Upper lobe of right lung (tissue), 1 donor: ENCODE measurements at places on chromosomes 3 and 15. TPM values are rescaled to one million over a fixed set of nuclear protein-coding genes. Genes with fewer than 3 reads are reported as not detected.

DNA sequence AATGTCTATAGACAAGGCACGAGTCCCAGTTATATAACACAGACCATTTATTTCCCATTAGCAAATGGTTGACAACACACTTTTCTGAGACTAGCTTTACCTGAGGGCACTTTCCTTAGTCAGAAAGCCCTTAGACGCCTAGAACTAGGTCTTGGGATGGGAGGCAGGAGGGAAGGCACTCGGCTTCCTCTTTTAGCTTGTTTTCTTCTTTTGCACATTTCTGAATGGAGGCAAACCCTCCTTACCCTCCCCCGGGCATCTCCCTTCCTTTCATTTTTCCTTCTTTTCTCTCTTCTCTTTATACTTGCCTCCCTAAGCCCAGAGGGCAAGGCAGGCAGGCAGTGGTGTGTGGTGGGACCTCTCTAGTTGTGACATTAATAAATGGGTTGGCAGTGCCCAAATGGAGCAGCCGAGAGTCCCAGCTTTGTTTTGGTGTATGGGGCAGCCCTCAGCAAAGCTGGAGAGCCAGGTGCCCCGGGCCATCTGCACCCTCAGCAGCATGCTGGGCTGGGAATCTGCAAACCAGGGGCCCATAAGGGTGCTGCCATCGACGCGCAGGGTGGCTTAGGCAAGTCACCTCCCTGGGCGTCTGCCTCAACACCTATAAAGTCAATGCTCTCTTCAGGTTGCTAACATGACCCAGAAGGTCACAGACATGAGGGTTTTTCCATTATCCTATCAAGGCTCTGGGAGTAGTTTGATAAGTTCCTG lies 21.1 kb upstream of the BCL2L10 start:
- no peak overlapping the region for H3K27ac ChIP-seq
- H3K27me3 ChIP-seq, result no peaks in the 10 kb centered on the region
- no peaks in the 10 kb centered on the region for H3K36me3 ChIP-seq
- no peak for DNase-seq
- peaks cover 8% of the 10 kb centered on the region for H3K4me1 ChIP-seq
- H3K4me3 ChIP-seq, result no peak overlapping the region

DNA sequence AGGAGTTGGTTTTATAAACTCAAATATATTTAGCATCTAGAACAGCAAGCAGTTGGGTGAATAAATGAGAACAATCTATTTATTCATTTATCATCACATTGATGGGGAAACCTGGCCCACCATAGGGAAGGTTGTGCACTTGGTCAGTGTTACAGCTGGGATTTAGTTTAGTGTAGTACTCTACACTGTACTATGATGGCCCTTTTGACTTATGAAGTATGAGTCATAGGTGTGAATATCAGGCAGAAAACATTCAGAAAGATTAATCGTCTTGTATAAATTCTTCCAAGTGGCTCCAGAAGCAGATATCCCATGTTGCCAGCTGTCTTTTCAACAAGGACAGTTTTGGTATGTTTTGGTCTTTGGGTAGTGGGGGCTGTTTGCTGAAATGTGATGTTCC lies 38.0 kb downstream of the BBS4 start:
- H3K27me3 ChIP-seq, result no peaks in the 10 kb centered on the region
- no peak overlapping the region for H3K4me3 ChIP-seq
- no peaks in the 10 kb centered on the region for H3K4me1 ChIP-seq

GRCh38 chr3:12663401-12663935 lies 449 bp downstream of the RAF1 start:
- peak overlapping the region; percentile 86 for H3K4me3 ChIP-seq
- H3K27ac ChIP-seq, result peak overlapping the region; percentile 99

DNA sequence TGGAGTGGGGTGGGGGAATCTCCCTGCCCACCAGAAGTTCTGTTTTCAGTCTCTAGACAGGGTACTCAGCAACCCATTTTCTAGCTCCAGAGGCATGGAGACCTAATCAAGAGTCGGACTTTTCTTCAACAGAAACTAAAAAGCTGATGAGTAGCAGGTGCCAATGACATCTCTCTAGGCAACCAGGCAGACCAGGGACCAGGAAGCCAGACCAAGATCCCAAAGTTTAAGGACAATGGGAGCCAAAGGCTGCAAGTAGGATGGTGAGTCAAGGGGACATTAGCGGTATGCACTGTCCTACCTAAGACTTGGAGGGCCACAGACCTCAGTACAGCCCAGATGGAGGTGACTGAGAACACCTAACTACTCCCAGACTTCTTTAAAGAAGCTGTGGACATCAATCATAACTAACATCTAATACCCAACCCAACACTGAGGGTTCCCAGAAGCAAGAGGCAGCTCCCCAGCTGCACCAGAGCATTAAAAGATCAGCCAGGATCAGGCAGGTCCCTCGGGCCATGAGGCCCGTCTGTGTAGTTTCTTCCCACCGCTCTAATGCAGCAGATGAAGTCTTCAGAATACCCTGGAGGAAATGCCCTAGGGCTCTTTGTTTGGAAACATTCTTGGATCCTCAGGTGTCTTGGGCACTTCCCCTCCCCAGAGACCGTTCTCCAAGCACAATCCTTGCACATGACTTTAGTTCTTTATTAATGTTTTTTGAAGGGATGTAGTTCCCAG lies 979 bp downstream of the CCDC71 start:
- H3K27me3 ChIP-seq, result no peaks in the 10 kb centered on the region
- no peak for DNase-seq
- peaks cover 21% of the 10 kb centered on the region for H3K4me1 ChIP-seq
- peaks cover 13% of the 10 kb centered on the region for H3K36me3 ChIP-seq

GRCh38 chr15:62324382-62324781 lies 159.3 kb upstream of the C2CD4B start:
- no peaks in the 10 kb centered on the region for H3K27me3 ChIP-seq
- H3K36me3 ChIP-seq, result no peaks in the 10 kb centered on the region
- no peak overlapping the region for H3K27ac ChIP-seq
- H3K4me1 ChIP-seq, result no peaks in the 10 kb centered on the region
- no peak for DNase-seq

- no peak overlapping the region for H3K4me3 ChIP-seq
- peaks cover 18% of the 10 kb centered on the region for H3K27me3 ChIP-seq
- H3K36me3 ChIP-seq, result no peaks in the 10 kb centered on the region
- no peak for DNase-seq
Measured at GRCh38 chr15:59931646-59932261, 72.4 kb upstream of the FOXB1 start.

DNA sequence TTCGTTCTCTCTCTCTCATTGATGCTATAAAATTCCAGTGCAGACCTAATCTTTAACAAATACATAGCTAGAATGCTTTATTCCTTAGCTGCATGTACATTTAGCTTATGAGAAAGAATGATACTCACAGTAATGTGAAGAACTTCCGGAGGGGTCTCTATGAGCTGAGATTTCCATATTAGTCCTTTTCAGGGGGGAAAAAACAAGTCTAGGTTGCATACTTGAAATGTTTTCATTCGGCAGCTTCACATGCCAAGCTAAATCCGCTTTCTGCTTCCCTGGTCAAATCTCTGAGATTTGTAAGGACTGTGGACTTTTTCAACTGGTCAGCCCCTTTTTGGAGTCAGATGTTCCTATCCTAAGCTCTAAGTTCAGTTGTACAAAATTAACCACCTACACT lies 111.5 kb upstream of the COL8A1 start:
- H3K27ac ChIP-seq, result no peak overlapping the region
- H3K36me3 ChIP-seq, result no peaks in the 10 kb centered on the region
- H3K27me3 ChIP-seq, result no peaks in the 10 kb centered on the region
- no peak for DNase-seq
- H3K4me1 ChIP-seq, result no peaks in the 10 kb centered on the region
- H3K4me3 ChIP-seq, result no peak overlapping the region

Gene MAP6D1
- total RNA-seq, result 1.2 TPM

DNA sequence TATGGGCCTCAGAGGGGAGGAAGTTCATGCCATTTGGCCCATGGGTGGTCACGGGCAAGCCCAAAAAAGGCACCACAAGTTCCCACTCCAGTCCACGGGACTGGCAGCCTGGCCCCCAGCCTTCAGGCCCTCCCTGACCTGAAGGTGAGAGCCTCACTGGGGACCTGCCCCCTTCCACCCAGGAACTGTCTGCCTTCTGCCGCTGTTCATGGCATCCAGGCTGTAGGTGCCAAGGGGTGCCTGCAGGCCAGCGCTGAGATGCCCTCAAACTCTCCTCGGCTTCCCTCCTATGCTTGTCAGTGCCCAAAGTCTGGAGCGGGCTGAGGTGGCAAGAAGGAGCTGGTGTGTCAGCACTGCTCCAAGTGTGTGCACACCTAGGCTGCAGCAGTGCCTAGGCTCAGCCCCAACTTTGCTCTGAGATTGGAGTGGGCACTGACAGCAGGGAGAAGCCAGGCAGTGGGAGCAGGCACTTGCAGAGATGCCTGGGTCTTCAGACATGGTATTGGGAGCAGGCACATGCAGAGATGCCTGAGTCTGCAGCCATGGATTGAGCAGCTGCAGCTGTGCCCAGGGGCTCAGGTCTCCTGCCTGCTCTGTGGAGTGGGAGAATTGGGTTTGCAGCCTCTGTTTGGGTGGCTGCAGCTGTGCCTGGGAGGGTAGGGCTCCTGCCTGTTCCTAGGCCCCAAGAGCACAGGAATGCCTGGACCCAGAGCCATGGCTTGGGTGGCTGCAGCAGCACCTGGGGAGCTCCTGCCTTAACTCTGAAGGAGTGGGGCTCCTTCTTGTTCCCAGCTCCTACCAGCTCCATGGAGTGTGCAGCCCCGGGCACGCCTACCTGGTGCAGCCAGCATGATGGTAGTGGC lies 44.0 kb upstream of the PRR23C start:
- H3K4me1 ChIP-seq, result no peaks in the 10 kb centered on the region
- no peak overlapping the region for H3K27ac ChIP-seq

DNA sequence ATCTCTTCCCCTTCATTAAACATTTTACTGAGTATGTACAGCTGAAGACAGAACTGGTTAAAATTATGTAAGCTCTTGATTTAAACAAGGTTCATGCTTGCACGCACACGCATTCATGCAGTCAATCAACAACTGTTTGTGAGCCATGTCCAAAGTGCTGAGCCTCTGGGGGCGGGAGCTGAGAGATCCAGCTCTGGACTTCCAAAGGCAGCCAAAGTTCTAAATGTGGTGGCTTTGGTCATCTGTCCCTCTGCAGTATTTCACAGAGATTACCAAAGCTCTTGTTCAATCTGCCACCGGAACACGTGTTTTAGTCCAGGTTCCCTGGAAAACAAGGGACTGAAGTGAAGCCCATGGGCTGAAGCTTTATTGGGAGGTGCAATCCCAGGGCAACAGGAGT lies 52.4 kb upstream of the SNRPA1 start:
- no peak for DNase-seq
- H3K4me1 ChIP-seq, result no peaks in the 10 kb centered on the region
- no peak overlapping the region for H3K27ac ChIP-seq
- H3K36me3 ChIP-seq, result no peaks in the 10 kb centered on the region

Gene PP2D1
- not detected for total RNA-seq

- H3K36me3 ChIP-seq, result no peaks in the 10 kb centered on the region
- peak; percentile 90 for DNase-seq
- H3K4me3 ChIP-seq, result peak overlapping the region; percentile 39
- no peaks in the 10 kb centered on the region for H3K27me3 ChIP-seq
- H3K4me1 ChIP-seq, result peaks cover 13% of the 10 kb centered on the region
Measured at GRCh38 chr15:33068007-33068481, 126.5 kb downstream of the FMN1 start.

DNA sequence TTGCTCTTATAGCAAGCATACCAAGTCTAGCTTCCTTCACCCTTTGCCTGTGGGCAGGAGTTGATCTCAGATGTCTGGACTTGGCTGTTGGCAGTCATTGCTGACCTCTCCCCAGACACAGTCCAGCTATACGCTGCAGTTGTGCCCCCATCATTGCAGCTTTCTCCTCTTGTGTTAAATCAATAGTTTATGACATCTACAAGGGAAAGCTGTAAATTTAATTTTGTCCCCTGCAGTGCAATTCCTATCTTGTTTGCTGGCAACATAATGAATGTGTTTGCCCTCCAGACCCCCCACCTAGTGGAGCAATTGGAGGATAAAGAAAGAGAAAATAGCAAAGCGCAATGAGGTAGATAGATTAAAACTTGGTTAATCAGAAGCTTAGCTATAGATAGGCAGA lies 280.2 kb downstream of the LSAMP start:
- DNase-seq, result no peak
- no peak overlapping the region for H3K4me3 ChIP-seq
- H3K27me3 ChIP-seq, result no peaks in the 10 kb centered on the region
- H3K36me3 ChIP-seq, result no peaks in the 10 kb centered on the region
- no peaks in the 10 kb centered on the region for H3K4me1 ChIP-seq

GRCh38 chr15:57927091-57927631 lies 138.3 kb downstream of the ALDH1A2 start:
- H3K27me3 ChIP-seq, result no peaks in the 10 kb centered on the region
- H3K36me3 ChIP-seq, result no peaks in the 10 kb centered on the region
- no peak overlapping the region for H3K27ac ChIP-seq

DNA sequence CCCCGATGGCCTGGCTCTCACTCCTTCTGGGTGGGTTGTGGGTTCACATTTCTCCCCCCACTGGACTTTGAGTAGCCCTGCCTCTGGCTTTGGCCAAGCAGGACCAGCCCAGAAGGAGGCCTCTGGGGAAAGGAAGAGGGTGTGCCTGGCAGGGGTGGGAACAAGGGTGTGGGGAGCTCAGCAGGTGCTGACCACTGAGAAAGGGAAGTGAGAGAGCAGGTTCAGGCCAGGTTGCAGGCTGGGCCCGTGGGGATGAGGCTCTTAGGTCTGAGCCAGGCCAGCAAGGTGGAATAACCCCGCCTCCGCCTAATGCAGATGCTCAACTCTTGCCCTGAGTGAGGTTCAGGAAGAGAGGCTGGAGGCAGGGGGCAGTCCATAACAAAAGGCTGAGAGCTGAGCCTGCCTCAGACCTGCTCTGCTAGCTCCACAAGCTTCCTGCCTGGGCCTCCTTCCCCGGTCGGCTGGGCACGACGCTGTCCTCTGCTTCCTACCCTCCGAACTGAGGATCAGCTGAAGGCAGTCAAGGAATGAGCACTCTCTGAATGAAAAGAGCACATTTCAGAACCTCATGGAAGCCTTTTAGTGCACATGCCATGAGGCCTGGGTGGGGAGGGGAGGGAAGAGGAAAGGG lies 82.7 kb downstream of the TLE3 start:
- H3K27ac ChIP-seq, result no peak overlapping the region
- no peaks in the 10 kb centered on the region for H3K27me3 ChIP-seq
- no peaks in the 10 kb centered on the region for H3K4me1 ChIP-seq
- H3K36me3 ChIP-seq, result no peaks in the 10 kb centered on the region
- H3K4me3 ChIP-seq, result no peak overlapping the region

DNA sequence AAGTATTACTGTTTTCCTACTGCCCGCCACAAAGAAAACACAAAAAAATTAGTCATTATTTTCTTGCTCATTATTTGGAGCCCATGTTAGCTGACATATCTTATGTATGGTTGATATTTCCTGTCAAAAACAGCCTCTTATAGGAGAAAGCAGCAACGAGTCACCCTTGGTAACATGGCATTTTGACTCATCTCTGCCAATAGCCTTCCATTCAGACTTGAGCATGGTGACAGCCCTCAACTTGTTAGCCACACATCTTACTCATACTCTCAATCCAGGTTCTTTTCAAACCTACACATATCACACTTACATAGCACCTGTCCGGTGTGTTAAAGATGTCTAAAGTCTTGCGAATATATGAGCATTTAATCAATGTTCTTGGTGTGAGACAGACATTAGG lies 109.4 kb upstream of the SAMMSON start:
- DNase-seq, result no peak
- H3K36me3 ChIP-seq, result peaks cover under 1% of the 10 kb centered on the region
- H3K27ac ChIP-seq, result no peak overlapping the region
- no peaks in the 10 kb centered on the region for H3K27me3 ChIP-seq

Gene NANOGP8
- not detected for total RNA-seq

GRCh38 chr15:57654153-57654852 lies 52.2 kb upstream of the POLR2M start:
- no peaks in the 10 kb centered on the region for H3K4me1 ChIP-seq
- H3K4me3 ChIP-seq, result no peak overlapping the region

Gene SLC9A9
- 13.3 TPM for total RNA-seq
